Activated T-helper 1 cell treated with anti-CD3 and anti-CD28 coated beads, Interleukin-12 subunit alpha, Interleukin-12 subunit beta, Interleukin-2, Interleukin-4 antibody, amounts not matched to agents 30 ng/mL and 10 ng/mL and 1 ng/mL, durations not matched to agents 14 hours and 24 hours and 36 hours (primary cell): ENCODE measurements at places on chromosomes 2 and 18.

DNA sequence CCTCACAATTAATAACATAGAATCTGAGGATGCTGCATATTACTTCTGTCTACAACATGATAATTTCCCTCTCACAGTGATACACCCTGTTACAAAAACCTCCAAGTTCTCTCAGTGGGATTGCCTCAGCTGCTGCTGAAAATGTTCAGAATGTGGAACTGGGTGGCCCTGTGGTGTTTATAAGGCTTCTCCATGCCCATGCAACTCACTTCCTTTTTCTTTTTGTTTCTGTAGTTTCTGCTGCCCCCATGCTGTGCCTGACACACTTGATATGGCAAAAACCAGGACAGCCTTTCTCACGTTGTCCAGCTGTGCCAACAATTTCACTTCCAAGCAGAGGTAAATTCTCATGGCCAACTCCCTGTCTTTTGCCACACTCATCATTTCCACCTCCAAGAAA is 206.2 kb downstream of the RPIA start:
- DNase-seq, result no peak

- DNase-seq, result no peak
Observed at GRCh38 chr18:13577781-13578180, 148.6 kb downstream of the FAM210A start.

DNA sequence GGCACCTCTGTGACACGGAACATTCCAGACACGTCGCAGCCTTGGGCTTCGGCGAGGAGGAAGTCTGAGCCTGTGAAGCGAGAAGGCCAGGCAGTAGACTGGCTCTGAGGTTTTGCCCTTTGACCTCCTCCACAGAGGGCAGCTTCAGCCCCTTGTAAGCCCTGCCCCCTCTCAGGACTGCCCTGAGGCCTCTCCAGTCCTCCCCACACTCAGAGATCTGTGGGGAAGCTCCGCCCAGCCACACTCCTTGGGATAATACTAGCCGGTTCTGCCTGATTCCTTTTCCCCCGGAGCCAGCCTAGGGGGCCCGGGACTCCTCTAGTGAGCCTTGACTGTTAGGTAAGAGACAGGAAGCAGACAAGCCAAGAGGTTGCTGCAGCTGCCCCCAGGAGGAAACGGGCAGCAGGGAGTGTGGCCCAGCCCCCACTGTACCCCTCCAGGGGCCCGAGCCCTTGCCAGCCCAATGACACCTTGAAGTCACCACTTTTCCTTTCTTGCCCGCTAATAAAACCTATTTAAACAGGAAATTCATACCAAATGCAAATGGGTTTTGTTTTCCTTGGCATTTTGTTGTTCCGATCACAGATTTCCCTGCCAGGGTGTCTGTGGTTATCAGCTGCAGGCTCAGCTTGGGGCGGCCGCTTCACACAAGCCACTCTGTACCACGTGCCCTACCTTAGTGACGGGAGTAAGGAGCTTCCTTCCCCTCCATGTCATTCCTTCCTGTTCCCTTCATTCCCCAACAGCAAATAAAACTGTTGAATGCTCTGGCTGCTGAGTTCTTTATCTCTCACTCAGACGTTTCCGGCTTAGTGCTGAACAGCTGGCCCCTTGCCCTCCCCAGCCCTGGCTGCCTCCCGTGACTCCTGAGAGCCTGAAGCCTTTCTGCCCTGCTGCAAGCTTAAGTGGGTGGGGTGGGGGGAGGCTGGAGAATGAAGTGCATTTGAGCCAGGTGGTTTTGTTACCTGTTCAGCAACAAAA is 124.7 kb downstream of the CABLES1 start:
- no peak for DNase-seq

DNA sequence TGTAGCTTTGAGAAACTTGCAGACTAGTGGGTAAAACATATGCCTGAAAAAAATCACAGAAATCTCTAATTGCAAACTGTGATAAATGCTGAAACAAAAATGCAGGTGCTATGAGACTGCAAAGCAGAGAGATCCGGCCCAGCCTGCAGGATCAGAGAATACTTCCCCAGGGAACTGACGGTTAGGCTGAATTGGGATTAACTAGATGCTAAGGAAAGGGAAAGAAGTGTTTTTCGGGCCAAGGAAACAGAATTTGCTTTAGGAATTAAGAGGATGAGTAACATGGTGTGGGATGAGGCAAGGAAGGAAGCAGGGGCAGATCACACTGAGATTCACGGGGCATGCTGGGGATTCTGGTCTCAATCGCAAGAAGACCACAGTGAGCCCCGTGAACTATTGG is 71.5 kb downstream of the OSBPL6 start:
- DNase-seq, result no peak

DNA sequence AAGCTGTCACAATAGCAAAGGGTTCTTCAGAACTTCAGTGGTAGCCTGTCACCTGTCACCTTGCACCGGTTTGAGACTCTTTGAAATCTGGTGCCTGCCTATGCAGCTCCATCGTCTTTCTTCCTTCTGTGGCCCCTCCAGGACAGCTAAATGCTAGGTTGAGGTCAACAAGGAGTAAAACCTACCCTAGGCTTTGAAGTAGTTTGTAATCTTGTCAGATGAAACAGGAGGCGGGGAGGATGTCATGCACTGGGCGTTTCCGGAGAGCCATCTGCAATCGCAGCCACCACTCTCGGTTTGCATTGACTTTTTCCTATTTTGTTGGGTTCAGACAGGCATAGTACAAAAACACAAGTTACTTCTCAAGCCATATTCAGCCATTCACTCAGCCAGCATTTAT is 116.7 kb downstream of the LPIN1 start:
- DNase-seq, result no peak

- no peak for DNase-seq
Observed at GRCh38 chr18:58800582-58800981, 64.1 kb upstream of the ZNF532 start.

DNA sequence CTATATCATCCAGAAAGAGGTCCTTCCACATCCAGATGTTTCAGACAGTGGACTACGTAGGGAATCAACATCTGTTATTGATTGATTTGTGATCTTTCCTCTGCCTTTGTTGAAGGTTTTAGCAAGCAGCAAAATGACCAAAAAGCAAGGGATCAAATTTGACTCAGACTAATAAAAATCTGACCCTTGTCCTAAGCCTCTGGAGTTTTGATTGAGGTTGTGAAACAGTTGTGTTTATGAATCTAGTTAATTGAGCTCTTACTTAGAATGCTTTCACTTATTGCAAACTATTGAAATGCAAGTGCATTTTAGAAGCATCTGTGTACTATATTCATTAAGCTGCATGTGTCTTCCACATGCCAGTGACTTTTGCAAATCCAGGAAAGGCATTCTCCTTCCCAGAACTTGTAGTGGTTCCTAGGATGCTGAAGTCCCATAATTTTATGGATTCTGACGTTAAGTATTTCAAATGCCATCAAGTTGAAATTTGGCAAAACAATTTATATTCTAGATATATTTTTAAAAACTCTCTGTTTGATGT is 116.0 kb downstream of the MTX2 start:
- DNase-seq, result no peak

DNA sequence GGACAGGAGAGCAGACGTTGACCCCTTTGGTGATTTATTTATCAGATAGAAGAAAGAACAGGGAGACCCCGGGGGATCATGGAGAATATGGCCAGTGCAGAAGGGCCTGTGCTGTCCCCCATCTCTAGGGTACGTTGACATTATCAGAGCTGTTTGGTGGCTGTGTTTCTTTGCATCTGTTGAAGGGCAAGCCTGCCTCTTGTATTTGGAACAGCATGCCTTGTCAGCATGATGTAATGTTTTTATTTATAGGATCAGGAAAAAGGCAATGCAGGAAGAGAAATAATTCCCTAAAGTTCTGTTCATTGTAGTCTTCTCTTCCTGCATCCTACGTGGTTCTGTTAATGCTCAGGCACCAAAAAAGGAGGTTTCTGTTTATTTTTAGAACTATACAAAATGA is 49.8 kb upstream of the CABYR start:
- no peak for DNase-seq

DNA sequence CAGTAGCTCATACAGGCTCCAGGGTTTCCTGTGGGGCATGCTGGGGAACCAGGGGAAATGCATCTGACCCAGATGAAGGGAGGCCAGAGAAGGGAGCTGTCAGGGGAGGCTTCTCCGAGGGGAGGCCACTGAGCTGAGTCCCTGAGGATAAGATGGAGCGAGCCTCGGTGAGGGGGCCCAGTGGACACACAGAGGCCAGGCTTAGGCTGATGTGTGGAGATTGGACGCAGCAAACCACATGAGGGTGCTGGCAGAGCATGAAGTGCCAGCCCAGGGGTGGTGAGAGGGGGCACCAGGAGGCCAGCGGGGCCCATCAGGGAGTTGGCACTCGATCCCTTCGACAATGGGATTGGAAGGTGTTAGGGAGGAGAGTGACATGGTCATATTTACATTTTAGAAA is 235.0 kb downstream of the KLHL29 start:
- no peak for DNase-seq

- no peak for DNase-seq
Observed at GRCh38 chr2:46383113-46383395, 85.8 kb downstream of the EPAS1 start.

GRCh38 chr2:216366777-216367471 is 5.4 kb downstream of the MARCHF4 start:
- no peak for DNase-seq

DNA sequence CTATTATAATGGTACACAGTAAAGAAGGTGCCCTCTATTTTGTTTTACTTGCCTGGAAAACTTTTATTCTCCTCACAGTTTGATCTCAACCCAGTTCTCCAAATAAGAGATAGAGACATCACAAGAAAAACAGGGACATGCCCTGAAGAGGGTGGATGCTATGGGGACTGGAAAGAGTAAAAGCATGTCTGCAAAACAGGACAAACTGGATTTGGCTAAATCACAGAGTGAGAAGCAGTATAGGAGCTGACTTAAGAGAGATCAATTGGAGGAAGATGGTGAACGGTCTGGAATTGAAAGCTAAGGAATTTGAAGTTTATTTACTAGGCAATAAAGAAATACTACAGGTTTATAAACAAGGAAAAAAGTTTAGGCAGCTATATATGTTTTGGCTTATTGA is 33.0 kb downstream of the SP140L start:
- DNase-seq, result no peak

- no peak for DNase-seq
Observed at GRCh38 chr18:63997606-63998005, 27.7 kb downstream of the SERPINB8 start.

- DNase-seq, result no peak
Observed at GRCh38 chr18:78086931-78087330, 837.3 kb downstream of the GALR1 start.

DNA sequence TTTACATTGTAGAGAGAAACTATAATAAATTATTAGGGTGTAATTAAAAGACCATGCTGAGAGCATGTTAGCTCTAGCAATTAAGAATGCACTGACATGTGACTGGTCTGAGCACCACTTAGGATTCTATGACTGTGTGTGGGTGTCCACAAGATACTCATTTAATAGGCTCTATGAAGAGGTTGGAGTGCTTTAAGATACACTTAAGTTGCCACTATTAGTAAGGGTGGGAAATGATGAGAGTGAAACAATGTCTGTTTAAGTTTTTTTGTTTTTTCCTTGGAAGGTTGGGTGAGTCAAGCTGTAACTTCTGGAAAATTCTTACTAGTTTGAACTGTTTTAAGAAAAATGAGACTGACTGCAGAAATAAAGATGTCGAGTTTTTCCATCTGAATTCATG is 1.8 kb upstream of the FAP start:
- no peak for DNase-seq

- no peak for DNase-seq
Observed at GRCh38 chr2:68741805-68742306, 7.2 kb downstream of the ARHGAP25 start.
